NCI-H1436 (cell line): ENCODE measurements at places on chromosomes 1 and 21.

DNA sequence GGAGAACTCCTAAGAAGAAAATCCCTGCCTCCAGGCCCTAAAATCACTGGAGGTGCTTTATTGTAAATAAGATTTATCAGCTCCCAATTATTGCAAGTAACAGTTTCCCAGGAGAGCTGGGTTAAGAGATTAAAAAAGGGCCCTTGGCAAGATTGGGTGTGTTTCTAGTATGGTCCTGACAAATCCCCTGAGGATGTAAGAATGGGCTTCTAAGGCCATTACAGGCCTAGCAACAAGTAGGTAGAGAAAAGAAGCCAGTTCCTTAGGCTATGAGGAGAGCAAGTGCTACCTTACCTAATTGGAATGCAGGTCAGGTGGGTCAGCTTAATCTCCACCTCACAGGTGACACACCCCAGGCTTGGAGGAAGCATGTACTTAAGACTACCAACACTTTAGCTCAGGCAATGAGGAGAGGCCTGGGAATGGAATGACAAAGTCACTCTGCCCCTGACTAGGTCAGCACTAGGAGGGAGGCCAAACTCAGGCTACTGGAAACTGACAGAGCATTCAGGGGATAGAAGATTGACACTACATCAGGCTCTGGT, 6.8 kb upstream of the OTUD7B start:
- DNase-seq, result no peak

DNA sequence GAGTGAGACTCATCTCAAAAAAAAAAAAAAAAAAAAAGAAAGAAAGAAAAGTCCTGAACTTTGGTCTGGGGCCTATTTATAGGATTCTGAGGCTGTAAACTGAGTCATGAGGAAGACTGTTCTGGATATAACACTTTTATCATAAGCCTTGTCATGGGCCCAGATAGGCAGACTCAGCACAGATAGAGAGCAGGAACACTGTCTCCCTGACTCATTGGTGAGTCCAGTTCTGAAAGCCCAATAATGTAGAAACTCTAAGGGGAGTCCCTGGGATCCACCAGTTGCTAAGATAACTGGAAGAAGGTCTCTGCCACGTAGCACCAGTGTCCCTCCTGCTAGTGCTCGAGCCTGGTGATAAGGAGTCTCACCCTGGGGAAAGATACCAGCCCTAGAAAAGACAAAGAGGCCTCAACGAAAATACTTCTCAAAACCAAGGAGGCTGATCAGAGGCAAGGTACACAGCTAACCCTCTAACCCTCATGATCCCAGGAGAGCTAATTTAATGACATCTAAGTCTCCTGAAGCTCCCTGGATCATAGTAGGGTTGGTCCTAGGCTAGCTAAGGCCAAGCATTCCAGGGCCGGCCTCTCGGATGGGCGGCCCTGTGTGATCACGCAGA, 43.5 kb downstream of the LPAR3 start:
- DNase-seq, result no peak

- DNase-seq, result no peak
Observed at GRCh38 chr1:204619721-204620120, 65.8 kb downstream of the LRRN2 start.

- DNase-seq, result no peak
Observed at GRCh38 chr1:18951818-18952391, 4.6 kb downstream of the IFFO2 start.

DNA sequence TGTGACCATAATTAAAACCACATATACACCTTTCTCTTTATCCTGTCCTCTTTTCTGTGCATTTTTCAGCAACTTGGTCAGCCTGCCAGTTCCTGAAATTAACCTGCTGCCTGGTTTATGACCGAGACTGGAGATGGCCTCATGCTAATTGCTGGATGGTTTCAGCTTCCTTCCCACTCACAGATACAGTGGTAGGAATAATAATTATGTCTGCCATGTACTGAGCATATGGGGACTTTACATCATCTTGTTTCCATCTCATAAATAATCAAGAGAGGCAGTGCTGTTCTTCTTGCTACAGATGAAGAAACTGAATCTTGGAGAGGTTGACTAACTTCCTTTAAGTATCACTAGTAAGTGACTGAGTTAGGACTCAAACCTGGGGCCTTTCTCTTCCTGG, 148.2 kb downstream of the NOS1AP start:
- DNase-seq, result no peak

DNA sequence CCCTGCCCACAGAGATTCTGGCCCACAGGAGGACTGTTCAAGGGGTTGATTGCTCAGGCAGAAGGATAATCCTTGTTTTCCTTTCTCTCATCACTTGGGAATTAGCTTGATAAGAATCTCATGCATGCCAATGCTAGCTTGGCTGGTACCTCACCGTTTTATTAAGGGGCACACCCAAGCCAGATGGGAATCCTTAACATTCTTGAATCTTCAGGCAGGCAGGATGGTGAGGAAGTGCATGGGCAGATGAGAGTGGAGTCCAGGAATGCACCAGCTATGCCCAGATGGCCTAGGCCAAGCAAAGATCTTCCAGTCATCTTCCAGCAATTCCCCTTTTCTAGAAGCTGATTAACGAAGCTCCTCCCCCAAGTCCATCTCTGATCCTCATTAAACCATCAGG, 4.1 kb upstream of the LCE7A start:
- DNase-seq, result no peak
